ENCODE measurements at places on chromosomes 2 and 18.
A peak's percentile ranks its signal among the peaks of the same experiment; 100 is the strongest.

GRCh38 chr2:126600742-126601141, 55.2 kb upstream of the GYPC start:
- no peak for DNase-seq

GRCh38 chr18:40864846-40865245, 1090.2 kb upstream of the PIK3C3 start:
- DNase-seq, result no peak

GRCh38 chr18:3055186-3055728, 42.3 kb upstream of the LPIN2 start:
- DNase-seq, result no peak

GRCh38 chr18:58078889-58079573, 35.0 kb downstream of the NEDD4L start:
- DNase-seq, result no peak

DNA sequence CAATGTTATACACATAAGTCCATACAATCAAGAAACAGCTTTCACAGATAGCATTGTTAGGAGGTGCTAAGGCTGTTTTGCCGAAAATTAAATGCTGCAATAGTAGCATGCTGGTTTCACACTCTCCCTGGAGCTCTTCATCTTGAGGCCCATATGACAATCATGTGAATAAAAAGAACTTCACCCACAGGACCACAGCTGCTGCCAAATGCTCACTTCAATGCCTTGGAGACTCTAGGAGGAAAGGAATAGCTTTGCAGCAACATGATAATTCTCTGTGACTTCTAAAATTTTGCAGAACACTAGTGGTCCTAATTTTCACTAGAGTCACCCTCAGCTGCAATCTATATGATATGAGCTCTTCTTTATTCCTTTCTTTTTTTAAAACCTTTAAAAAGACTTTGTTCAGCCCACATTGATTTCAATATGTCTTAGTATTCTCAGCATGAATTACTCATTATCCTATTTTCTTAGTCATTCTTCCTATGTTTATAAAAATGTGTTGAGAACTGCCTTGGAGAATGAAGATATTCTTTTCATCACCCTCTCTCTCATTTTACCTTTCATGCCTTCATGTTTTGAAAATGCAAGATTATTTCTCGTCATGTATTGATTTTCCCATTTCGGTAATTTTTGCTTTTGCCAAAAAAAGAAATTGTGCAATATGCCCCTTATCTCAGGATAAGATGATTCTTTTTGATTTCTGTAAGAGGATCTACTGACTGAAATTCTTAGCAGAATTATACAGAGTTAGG, 108.2 kb downstream of the PDE1A start:
- DNase-seq, result no peak

DNA sequence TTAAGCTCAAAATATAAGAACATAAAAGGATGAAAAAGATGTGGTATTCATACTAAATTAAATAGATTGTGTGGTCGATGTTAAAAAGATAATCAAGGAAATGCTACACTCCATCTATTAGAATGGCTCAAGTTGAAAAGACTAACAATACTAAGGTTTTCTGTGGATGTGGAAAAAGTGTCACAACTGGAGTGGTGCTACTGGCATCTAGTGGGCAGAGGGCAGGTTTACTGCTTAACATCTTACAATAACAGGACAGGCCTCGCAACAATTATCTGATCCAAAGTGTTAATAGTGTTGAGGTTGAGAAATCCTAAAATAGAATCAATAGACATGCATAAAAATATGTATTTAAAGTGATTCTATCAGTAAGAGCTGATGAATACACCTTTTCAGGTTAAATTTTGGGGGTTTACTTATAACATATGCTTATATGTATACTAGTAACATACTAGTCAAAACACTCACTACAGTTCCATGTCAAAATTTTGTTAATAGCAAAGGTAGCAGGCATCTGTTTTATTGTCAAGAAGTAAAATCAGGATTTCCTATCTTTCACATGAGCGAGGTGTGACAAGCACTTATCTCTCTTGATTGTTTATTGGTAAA, 91.5 kb upstream of the TMEFF2 start:
- peak; percentile 45 for DNase-seq

DNA sequence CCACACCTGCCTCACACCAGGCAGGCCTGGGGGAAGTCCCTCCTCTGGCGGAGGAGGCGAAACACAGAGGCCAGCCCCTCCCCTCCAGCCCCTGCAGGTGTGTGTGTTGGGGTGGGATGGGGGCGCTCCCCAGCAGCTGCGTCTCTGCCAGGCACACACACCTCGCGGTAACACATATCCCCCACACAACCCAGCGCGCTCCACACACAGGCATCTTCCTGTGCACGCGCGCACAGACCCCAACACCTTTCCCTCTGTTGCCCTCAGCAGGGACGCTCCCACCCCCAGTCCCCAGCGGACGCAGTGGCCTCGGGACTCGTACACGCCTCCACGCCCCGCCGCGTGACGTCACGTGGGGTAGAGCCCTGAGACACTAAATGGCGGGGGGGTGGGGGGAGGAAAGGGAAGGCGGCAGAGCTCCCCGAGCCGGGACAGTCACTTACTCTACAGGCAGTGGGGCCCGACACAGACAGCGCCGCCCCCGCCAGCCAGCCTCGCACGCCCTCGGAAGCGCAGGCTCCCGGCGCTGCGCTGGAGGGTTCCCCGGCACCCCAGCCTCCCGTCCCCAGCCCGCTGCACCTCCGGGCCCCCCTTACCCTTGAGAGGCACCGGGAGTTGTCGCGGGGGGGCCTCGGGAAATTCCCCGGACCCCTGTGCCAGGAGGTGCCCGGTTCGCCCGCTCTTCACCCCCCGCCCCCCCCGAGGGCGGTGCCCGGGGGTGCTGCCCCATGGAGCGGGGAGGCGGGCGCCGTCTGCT, at the start of gene WNT10A:
Gene WNT10A (plus strand): TSS at position 751 of the 757 bp plus-strand sequence. CDS start 144 bp downstream, outside the sequence.
- no peak for DNase-seq

GRCh38 chr2:99403524-99403923, 66.3 kb downstream of the EIF5B start:
- no peak for DNase-seq

DNA sequence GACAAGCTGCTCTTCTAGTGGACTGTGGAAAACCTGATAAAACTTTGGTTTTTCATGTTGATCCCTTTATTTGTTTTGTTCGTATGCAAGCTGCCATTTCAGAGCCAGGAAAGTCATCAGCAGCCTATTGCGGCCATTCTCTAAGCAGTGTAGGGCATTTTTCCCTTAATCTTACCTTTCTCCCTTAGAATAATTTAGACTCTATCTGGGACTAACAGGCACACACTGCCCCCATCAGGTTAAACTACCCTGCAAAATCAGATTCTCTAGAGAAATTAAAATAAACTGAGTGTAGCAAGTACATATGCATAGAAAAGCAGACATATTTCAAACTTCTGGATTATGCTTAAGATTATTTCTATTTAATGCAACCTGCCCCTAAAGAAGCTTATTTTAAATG, 347.5 kb downstream of the METTL4 start:
- no peak for DNase-seq

DNA sequence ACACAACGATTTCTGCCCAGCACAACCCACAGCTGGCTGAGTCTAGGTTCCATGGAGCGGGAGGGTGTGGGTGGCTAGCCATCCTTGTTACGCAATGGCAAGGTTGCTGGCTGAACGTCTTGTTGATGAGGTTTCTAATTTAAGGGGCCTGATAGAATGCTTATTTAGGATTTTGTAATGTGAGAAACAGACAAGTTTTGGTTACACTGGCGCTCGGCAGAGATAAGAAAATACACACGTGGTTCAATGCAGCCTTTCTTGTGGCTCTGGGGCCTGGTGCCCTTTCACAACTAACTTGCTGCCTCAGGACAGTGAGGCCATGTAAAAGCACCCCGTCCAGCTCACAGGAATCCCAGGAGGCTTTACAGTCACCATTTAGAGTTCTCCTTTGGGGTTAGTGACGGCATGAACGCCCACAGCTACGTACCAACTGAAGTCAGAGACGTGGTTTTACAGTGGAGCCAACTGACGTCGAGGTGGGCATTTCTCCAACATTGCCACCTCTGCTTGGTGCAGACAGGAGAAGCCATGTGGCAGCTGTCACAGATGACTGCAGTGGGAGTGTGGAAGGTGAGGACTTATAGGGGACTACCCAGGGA, 29.7 kb upstream of the PIEZO2 start:
- no peak for DNase-seq

GRCh38 chr2:184890311-184890710, 292.0 kb downstream of the ZNF804A start:
- DNase-seq, result no peak

All from NCI-H1092 (cell line).